Glomerular endothelial cell (primary cell): ENCODE measurements at places on chromosomes 3 and 15.

- no peak for DNase-seq
Observed at GRCh38 chr3:87261925-87262324, 14.5 kb downstream of the POU1F1 start.

GRCh38 chr15:96960711-96961480, 630.4 kb downstream of the NR2F2 start:
- DNase-seq = no peak

GRCh38 chr3:31958701-31959152, 22.3 kb downstream of the OSBPL10 start:
- no peak for DNase-seq

GRCh38 chr15:60519218-60519617, 40.3 kb upstream of the ICE2 start:
- no peak for DNase-seq

GRCh38 chr15:37902126-37902525, 32.3 kb upstream of the TMCO5A start:
- no peak for DNase-seq

- DNase-seq = peak; percentile 89
Observed at GRCh38 chr3:15300323-15301078, 31.9 kb downstream of the SH3BP5 start.

DNA sequence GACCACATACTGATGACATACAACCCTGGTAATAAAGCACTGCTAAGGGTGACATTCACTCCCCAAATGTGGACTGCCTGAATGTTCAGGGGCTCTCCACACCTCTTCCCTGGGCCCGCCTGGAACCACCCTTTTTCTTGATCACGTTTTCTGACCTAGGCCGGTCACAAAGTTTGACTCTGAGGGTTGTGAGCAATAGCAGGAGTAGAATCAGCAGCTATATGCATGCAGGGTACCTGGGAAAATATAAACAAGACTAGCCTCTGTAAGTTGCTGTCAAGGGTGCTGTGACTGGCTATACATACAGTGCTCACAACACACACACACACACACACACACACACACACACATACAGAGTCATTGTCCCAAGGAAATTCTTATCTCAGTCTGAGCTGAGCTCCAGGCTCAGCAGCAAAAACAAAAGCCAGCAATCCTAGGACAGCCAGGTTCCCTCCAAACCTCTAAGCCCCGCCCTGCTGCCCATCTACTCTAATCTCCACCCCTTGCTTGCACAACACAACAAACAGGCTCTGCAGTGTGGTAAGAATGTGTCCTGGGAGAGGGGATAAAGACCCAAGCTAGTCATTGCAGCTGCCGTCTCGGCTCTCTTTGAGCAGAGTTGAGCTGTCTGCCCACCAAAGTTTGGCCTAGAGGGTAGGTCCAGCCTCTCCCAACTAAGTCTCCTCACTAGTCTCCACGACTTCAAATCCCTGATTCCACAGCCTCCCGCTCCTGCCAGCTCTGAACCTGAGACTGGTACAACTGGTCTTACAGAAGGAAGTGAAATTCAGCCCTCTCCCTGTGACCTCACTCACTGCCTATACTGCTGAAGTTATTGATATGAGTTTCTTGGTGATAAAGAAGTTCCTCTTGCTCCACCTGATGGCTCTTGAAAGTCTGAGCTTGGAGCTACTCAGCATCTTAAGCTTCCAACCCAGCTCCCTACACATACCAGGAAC, 2.2 kb downstream of the BMF start:
- no peak for DNase-seq

GRCh38 chr3:15345608-15346137, 13.3 kb upstream of the SH3BP5 start:
- no peak for DNase-seq

DNA sequence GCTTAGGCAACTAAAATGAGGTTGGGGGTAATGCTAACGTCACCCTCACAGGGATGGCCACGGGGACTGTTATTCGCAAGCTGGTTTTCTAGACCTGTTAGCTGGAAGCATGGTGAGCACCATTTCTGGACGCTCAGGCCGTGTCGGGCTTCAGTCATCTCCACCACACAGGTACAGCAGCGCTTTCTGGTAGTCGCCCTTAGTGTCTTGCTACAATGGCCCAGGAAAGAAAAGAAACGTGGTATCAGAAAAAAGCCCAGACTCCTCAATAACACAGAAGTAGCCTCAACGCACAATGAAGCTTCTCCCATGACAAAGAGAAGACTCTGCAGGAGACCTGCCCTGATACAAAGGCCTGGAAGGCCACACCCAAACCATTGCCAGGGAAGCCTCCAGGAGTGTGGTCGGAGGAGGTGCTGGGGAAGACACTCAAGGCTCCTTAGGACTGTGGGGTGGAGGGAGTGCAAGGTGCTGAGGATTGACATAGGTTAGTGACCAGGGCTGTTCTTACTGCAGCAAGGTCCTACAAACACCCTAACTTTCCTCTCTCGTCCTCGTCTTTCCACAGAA, 50.2 kb downstream of the ANXA2 start:
- no peak for DNase-seq

- DNase-seq = no peak
Observed at GRCh38 chr15:74988007-74988800, 7.2 kb upstream of the SCAMP5 start.

DNA sequence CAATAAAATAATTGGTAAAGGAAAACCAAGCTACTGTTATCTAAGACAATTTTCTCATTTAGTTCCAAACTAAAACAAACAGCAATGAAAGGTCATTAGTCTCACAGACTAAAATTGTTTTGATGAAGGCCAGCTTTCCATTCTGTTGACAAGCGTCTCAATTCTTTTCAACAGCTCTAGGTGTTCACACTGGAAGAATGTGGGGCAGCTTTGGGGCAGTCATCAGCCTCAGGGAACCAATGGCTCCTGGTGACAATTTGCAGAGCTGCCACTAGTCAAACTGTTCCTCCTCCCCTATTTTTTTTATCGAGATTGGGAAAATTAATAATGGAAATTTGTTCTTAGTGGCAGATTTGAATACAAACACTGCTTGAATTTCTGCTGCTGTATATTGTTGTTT, 104.2 kb downstream of the MEIS2 start:
- no peak for DNase-seq

DNA sequence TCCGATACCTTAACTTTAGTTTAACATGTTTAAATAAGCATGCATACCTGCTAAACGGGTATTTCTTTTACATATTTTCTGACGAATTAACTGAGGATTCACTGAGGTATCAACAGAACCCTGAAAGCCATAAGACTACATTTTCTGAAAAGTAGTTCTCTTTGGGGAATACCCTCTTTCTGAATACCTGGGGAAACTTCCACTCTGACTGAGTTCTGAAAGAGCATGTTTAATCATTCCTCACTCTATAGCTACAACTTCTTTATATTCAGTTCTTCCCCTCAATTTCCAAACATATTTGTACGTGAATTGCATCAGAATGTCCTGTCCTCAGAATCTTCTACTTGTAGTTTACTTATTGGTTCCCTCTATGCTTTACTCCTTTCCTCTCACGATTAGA, 403.0 kb downstream of the ROBO1 start:
- DNase-seq = no peak

- DNase-seq = no peak
Observed at GRCh38 chr3:9918261-9919038, 1.6 kb downstream of the IL17RC start.

DNA sequence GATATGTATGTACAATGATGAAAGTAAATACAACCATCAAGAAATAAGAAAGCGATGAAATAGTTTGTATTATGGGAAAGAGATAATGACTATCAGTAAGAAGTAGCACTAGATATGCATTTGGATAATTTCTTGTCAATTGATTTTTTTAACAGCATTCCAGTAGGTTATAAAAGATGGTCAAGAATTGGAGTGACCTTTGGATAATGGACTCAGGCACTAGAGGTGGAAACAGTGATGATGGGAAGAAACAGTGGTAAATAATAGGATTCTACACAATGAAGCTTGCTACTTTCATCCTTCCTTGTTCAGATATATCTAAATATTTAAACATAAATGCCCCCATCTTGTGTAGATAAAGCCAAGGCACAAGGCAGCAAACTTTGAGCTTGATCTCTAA, 101.4 kb downstream of the GBE1 start:
- no peak for DNase-seq

- DNase-seq = no peak
Observed at GRCh38 chr3:143329567-143330211, 210.1 kb downstream of the CHST2 start.

- no peak for DNase-seq
Observed at GRCh38 chr15:83200589-83200988, 7.0 kb downstream of the HDGFL3 start.

DNA sequence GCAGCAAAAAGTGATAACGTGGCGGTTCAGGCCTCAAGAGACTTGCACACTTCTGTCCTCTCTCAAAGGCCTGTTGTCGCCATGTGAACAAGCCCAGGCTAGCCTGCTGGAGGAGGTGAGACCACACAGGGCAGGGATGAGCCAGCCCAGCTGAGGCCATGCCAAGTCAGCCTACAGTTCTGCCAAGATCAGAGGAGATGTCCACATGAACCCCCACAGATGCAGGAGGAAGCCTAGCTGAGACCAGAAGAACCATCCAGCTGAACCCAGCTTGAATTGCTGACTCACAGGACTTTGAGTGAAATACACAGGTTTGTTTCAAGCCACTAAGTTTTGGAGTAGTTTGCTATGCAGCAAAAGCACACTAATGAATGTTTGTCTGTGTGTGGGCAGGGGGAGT, 50.3 kb upstream of the SEC13 start:
- no peak for DNase-seq

- no peak for DNase-seq
Observed at GRCh38 chr3:152823173-152823572, 11.8 kb upstream of the P2RY1 start.

DNA sequence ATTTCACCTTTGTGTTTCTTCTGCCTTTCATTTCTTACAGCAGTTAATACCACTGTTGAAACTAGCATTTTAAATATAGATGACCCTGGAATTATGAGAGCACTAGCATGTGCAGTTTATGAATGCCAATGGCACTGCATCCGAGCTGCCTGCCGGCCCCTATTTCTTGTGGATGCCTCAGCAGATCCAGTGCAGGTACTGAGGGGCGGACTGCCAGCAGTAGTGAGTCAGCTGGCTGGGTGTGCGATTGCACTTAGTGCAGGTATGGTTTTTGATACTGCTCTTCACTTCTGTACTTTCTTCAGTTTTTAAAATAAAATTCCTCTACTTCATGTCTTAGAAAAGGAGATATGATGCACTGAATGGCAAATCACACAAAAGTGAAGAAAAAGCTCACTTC, 453.0 kb downstream of the DIPK2A start:
- DNase-seq = no peak

DNA sequence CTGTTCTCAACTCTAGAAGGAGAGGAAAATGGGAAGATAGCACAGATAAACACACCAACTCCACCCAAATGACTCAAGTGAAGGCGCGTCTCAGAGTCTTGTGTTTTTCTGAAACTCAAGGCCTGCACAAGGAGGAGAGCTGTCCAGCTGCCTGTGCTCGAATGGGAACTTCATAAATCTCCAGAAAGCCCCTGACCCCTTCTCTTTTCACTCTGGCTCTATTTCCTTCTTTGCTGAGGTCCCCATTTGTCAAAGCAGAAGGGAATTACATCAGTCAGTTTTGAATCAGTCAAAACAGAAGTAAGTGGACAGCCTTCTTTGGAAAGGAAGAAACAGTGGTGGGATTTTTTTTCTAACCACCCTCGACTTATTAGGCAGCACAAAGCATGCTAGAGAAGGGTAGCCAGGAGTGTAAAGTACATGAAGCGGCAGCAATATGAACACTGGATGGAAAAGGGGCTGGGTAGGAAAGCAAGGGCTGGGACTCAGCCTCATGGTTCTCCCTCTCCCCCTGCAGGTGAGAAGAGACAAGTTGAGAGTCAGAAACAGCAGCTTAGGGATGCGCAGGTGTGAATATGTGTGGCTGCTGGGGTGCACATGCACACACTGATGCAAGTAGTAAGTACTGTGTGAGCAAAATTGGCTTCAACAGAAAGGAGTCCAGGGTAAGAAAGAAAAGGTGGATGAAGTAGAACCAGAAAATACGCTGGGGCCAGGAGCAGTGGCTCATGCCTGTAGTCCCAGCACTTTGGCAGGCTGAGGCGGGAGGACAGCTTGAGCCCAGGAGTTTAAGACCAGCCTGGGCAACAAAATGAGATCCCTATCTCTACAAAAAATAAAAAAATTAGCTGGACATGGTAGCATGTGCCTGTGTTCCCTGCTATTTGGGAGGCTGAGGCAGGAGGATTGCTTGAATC, 36.6 kb upstream of the MAGEF1 start:
- DNase-seq = no peak

DNA sequence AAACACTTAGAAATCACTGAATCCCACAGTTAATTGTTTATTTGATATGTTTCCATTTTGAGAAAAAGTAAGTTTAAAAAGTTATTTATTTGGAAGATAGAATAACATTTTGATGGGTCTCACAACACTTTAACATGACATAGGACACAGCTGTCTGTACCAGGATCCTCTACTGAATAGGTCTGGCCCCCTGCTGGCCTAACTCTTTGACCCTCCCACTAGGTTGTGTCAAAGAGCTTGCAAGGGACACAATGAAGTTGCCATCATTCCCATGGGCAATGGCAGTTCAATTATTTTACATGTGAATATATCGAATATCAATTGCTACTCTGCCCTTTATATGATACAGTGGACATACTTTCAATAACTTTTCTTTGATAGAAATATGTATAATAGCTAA, 138.9 kb downstream of the EPHA3 start:
- no peak for DNase-seq

GRCh38 chr3:135007607-135008006, 212.5 kb downstream of the EPHB1 start:
- DNase-seq = peak; percentile 14

DNA sequence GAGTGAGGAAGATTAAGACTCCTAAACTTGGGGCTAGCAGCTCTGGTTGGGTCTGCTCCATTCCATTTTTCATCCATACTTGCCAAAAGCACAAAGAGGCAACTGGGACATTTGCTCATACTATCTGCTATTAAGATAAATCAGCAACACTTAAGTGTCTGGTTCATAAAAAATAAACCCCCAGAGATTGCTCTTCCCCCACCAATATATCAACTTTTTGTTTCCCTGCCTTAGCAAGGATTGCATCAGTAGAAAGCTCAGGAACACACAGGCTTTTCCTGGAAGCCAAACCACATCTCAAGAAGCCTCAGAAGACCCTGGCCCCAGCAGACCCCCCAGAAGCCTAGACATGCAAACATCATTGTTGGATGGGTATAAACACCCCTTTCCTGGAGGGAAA, 232.4 kb upstream of the WNT5A start:
- no peak for DNase-seq

DNA sequence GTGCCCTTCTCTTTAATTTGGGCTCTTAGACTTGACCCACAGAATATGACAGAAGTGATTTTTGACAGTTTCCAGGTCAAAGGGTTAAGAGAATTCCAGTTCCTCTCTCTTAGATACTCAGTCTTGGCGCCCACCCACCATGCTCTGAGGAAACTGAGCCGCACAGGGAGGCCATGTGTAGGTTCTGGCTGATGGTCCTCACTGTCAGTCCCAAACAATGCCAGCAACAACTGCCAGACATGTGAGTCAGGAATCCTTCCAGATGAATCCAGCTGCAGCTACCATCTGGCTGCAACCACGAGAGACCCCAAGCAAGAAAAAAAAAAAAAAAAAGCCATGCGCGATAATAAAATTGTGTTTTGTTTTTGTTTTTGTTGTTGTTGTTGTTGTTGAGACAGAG, 326.6 kb downstream of the MAGI1 start:
- no peak for DNase-seq

GRCh38 chr3:27943106-27943505, 221.0 kb upstream of the EOMES start:
- no peak for DNase-seq

GRCh38 chr15:89356634-89357298, 22.1 kb upstream of the POLG start:
- no peak for DNase-seq

- no peak for DNase-seq
Observed at GRCh38 chr15:52256930-52257733, 38.5 kb downstream of the MYO5C start.
